Progenitor cell of endocrine pancreas (in vitro differentiated cells): ENCODE measurements at places on chromosomes 13 and 19. TPM values are rescaled to one million over a fixed set of nuclear protein-coding genes. Genes with fewer than 3 reads are reported as not detected.
A peak's percentile ranks its signal among the peaks of the same experiment; 100 is the strongest.

The PNKP gene
- total RNA-seq, result 137 and 144 TPM in 2 replicates

The ATXN8OS gene
- total RNA-seq, result not detected in 2 replicates

The DHPS gene
- total RNA-seq, result 92.0 and 106 TPM in 2 replicates

The PKN1 gene
- total RNA-seq, result 106 TPM in 2 replicates

The NRTN gene
- total RNA-seq, result 1.9 and 2.1 TPM in 2 replicates

DNA sequence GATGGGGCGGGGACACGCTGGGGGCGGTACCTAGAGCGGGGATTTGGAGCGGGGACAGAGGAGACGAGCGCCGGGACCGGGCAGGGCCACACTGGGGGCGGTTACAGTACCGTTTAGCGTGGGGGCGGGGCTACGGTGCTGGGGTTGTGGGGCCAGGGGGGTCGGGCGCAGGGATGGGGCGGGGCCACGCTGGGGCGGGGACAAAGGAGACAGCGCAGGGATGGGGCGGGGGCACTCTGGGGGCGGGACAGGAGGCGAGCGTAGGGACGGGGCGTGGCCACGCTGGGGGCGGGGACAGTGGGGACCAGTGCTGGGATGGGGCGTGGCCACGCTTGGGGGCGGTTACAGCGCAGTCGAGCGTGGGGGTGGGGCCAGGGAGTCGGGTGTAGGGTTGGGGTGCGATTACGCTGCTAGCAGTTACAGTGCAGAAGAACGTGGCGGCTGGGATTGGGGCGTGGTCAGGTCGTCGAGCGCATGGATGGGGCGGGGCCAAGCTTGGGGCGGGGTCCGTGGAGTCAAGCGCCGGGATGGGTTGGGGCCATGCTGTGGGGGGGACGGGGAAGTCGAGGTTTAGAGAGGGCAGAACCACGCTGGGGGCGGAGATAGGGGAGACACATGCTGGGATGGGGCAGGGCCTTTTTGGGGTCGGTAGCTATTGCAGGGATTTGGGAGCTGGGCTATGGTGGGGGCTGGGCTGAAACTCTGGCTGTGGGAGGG is 660 bp downstream of the ALKBH7 start:
- peak; percentile 95 for DNase-seq

DNA sequence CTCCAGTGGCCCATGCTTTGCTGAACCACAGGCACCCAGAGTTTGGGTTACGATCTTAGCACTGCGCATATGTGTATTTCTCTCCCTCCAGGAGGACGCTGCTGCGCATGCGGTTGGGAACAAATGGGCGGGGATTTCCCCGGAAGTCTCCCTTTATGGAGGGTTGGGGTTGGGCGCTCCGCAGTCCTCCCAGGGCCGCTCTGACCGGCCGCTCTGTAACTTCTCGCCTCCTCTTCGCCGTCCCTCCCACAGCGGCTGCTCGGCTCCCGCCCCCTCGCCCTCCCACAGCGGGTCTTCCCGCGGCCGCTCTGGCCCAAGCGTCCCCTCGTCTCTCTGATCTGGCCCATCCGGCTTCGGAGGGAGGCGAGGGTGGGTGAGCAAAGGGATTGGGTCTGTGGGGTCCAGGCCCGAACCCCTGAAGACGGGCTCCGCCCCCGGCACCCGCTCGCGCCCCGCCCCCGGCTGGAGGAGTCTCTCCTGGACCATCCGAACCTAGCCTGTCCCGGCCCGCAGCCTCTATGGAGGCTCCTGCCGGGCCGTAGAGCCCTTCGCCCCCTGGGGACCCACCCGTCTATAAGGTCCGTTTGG is at the start of gene MEGF8:
Gene MEGF8 (plus strand): TSS at position 328 of the 588 bp plus-strand sequence. CDS start 609 bp downstream, outside the sequence.
- peak; percentile 95 for DNase-seq

DNA sequence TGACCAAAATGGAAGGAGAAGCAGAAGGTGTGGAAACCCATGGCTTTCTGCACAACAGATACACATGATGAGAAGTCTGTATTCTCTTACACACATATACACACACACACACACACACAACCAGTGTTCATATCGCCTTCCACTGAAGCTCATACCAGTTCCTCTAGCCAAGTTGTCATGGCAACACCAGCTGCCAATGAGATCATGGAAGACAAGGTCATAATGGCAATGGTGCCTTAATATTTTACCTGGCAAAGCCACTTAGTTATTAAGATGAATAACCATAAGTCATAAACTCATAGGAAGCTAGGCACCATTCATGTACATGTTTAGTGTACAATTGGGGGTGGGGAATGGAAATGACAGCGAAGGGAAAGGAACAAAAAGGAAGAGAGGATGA is 2.6 kb upstream of the DHRS12 start:
- DNase-seq, result no peak

DNA sequence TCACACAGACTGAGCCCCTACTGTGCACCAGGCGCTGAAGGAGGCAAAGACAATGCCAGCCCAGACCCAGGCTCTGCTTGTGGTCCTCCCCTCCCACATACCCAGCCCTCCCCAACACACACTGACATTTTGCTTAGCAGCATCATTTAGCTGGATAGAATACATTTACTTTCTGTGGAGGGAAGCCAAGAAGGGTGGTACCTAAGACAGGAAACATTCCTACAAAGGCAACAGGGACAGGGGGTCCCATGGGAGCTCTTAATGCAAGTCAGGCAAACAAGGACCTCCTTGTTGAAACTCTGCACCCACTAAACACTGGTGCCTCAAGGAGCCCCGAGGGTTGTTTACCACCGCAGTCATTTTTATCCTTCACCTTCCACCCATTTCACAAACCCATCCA is 77.0 kb upstream of the ZNF507 start:
- no peak for DNase-seq
